T47D (cell line): ENCODE measurements at places on chromosomes 2 and 18.

DNA sequence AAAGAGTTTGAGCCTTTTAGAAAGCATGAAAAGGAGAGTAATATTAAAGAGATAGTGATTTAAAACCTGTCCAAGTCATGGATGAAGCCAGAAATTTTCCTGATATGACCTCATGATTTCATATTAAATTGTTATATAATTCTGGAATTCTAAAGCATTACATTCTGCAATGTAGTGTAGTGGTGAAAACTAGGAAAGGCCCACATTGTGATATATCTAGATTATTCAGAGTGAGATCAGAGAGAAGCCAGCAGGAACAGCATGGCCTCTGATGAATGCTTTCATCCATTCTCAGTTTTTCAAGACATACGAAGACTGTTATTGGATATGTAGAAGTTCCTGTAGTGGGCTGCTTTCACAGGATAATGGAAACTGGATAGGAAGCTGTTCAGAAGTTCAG is 98.8 kb downstream of the LCLAT1 start:
- no peak for DNase-seq

DNA sequence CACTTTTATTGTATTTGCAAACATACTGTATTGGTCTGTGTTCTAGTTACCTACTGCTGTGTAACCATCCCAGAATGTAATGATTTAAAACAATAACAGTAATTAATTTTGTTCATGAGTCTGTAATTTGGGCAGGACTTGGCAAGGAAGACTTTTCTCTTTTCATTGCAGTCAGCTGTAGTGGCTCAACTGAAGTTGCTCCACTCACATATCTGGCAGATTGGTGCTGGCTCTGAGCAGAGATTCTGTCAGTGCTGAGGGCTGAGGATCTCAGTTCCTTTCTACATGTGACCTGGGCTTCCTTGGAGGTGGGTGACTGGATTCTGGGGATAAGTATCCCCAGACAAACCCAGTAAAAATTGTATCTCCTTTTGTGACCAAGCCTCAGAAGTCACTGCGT is 26.6 kb downstream of the PTPN4 start:
- DNase-seq: no peak

DNA sequence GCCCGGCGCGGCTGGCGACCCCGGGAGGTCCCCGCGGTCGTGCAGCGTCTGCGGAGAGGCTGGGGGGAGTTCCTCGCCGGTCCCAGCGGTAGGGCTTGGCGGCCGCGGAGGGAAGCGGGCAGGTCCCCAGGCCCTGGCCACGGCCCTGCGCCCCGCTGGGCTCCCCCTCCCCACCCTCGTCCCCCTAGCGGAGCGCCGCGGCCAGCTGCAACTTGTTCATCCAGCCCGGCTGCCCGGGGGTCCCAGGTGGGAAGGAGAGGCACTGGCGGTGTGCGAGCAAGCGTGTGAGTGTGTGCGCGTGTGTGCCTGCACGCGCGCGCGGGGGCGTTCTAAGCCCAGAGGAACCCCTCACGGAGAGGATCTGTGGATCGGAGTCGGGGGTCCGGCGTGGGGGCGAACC is 1.3 kb downstream of the PTPRM start:
- DNase-seq: no peak

DNA sequence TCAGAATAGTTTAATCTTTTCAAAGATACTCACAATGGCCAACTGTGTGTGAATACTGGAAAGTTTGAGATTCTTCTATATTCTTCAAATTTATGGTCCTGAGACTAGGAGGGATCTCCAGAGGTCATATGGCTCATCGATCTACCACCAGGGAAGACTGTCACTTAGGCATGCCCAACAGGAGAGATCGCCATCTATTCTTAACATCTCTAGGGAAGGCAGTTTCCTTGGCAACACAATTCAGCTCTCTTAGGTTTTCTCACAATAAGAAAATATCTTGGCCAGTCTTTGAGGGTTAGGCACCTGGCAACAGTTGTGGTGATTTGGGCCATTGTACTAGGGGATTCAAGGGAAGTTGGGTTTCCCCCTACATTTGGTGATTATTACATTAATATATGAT is 107.2 kb downstream of the GALNT3 start:
- DNase-seq: no peak

DNA sequence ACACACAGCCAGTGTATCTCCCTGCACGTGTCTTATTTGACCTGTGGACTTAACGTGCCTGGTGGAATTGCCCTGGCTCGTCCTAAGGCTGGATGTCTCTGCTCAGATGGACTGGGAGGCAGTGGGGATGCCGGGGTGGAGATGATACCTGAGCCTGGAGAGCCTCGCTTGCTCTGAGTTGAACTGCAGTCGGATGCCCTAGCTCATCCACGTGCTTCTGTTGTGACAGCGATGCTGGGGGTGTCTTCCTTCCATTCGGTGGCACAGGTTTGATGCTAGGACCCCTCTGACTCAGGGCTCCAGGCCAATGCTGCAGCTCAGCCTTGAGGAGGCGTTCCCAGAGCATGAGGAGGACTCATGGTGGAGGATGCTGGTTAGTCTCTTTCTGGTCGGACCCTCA is 117.6 kb downstream of the SH3RF3 start:
- DNase-seq: no peak

DNA sequence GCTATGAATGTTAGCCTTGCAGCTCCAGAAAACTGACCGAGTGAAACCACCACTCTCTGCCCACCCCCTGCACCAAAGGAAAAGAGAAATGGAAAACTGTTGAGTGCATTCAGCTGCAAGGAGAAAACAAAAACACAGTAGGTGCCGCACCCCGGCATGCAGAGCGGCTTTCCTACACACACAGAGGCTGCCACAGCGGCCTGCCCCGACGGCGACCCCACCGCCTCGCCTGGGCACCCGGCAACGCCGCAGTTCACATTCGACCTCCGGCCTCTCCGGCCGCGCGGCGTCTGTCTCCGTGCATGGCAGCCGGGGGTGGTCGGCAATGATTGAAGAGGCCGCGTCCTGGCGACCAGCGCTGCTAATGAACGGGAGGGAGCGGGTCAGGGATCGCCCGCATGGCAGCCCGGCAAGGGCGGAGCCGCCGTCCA is 417.1 kb upstream of the SALL3 start:
- DNase-seq: no peak

DNA sequence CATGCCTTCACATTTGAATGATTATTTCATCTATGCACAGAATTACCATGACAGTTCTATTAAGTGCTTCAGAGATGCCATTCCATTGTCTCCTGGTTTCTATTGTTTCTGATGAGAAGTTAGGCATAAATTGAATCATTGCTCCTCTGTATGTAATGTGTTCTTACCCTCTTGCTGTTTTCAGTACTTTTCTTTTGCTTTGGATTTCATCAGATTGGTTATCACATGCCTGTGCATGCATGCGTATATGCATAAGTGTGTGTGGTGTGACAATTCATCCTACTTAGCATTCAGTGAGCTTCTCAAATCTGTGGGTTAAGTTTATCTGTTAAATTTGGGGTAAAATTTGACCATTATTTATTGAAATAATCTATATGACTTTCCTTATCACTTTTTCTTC is 263.3 kb upstream of the RND3 start:
- no peak for DNase-seq

DNA sequence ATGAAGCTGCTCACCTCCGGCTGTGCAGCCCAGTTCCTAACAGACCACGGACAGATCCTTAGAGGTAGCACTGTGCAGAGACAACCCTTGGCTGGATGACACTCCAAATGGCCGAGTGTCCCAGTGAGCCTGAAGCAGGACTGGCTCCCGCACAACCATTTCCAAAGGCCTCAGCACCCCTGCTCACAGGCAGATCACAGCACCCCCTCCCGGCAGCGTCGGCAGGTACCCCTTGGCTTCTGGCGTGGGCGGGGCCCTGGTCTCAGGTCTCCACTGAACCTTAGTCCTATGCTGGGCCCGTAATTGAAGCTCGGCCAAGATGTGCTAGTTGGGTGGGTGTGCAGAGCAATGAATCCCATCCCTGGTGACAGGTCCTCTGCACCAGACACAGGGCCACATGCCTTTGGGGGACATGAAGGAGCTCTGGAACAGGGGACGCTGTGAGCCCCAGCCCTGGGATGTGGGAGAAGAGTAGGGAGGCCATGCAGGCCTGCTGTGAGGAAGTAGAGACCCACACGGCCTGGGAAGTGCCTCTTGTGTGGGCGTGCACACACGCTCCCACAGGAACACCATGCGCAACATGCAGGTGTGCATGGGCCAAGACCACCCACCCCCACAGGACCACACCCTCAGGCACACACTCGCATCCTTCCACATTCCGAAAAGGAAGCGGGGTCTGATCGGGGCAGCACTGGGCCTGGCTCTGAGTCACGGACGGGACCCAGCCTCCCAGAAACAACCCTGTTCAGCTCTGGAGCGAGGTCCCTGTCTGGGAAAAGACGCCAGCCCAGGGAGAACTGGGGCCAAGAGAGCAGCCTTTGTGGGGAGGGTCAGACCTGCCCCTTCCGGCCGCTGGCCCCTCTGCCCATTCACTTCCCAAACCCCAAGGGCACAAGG is 2.8 kb downstream of the DUSP2 start:
- no peak for DNase-seq

DNA sequence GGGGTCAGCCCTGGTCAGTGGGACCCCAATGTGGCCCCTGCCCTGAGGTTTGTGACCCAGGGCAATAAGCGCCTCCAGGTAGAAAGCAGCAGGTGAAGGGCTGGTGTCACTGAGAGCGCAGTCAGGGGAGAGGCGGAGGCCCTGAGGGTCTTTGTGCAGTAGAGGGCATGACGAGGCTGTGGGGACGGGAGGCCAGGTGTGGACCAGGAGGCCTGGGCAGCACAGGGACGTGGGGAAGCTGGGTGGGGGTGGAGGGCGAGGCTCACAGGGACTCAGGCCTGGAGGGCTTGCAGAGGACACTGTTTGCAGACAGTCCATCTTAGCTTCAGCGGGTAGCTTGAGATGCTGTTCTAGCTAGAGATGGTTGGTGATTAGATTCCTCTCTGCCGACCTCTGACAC is 32.0 kb downstream of the TRAF3IP1 start:
- no peak for DNase-seq

DNA sequence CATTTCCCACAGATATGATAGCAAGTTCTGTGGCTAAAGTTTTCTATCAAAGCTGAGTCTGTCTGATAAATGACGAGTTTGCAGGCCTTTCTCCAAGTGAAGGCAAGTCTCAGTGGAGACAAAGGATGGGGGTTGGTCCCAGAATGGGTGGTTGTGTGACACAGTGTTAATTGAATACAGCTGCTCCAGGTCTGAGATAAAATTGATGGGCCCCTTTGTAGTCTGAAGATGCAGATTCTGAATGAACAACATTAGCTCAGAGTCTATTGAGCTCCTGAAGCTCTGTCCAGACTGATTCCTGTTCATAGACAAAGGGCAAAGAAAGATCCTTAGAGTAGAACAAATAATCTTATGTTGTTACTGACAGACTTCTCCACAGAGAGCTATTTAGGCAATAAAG is 296.9 kb upstream of the CYRIA start:
- DNase-seq: no peak

DNA sequence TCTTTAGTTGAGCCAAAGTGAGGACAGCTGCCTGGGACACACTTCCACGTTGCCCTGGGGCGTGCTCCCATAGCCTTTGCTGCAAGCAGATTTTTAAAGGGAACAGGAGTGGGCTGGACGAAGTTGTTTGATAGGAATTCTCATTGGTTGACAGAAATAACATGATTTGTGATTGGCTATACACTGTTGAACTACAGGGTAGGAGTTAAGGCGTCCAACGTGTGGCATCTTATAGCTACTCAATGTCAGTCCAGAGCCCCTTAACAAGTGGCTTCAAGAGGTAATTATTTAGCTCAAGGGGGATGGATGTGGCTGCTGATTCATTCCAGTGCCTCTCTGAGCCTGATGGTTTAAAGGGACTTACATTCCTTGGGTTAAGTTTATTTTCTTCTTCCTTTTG is 65.5 kb downstream of the ACAA2 start:
- DNase-seq: no peak

GRCh38 chr2:11962707-11963328 is 216.4 kb downstream of the LPIN1 start:
- no peak for DNase-seq

DNA sequence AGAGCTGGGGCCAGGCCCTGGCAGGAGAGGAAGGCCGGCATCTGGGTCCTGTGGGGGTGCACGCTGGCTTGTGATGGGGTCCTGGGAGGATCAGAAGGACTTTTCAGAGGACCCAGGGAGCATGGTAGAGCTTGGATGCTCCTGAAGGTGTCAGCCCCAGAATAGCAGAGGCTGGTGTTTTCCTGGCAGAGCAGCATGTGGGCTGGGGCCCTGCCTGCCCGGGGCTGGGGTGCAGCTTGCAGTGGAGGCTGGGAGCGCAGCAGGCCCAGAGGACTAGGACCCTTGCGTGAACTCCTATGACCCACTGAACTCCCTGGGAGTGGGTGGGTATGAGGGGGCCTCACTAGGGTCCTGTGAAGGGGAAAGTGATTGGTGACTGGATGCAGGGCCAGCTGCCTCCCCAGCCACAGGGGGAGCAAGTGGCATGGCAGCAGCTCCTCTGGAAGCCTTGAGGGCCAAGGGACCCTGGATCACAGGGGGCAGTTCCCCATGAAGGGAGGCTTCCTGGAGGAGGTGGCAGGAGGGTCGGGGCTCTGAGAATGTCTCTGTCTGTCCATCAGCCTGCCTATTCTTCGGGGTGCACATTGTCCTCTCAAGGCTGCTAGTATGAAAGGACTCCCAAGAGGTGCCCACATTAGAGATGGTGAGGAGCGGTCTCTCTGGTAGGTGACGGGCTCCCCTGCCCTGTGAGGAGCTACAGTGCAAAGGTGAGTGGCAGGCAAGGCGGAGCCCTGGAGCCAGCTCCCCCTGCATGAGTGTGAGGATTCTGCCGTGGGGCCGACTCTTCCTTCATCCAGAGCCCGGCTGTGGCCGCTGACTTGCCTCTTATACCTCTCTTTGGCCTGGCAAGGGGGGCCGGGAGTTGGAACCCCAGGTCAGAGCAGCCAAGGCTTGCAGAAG is 249.0 kb downstream of the DYSF start:
- DNase-seq: no peak

- DNase-seq: no peak
These were observed 1.5 kb downstream of the ZC3H8 start for GRCh38 chr2:112253261-112253815.

DNA sequence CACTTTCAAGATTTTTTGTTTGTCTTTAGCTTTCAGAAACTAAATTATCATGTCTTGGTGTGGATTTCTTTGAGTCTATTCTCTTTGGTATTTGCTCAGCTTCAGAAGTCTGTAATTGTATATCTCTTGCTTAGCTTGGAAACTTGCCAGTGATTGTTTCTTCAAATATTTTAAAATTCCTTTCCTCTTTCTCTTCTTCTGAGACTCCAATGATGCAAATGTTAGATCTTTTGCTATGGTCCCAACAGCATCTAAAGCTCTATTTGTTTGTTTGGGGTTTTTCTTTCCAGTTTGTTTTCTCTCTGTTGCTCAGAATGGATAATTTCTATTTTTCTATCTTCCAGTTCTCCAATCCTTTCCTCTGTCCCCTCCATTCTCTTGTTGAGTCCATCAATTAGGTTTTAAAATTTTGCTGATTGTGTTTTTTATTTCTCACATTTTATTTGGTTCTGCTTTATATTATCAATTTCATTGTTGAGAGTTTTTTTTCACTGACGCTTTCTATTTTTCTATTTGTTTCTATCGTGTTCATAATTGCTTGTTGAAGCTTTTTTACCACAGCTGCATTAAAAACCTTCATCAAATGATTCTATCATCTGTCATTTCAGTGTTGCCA is 81.5 kb upstream of the DAPL1 start:
- no peak for DNase-seq
